ENCODE measurements at places on chromosomes 11 and 22.
A peak's percentile ranks its signal among the peaks of the same experiment; 100 is the strongest.

GRCh38 chr11:101428918-101429317, 154.9 kb downstream of the TRPC6 start:
- no peak for DNase-seq

DNA sequence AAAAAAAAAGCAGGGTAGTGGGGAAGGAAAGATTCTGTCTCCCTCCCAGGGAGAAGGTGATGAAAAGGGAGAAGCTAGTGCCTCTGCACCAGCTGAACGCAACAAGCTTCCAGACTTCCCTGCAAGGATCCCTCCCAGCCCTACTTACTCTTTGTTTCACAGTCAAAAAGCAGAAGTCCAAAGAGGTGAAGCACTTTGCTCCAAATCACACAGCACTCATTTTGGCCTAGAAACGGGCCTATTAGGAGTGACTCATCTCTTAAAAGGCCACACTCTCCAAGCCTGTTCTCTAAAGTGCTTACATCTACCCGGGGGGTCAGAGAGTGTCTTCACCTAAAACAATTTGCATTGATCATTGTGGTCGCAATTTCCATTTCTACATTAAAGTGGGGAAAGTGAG, 17.7 kb upstream of the GRK3 start:
- no peak for DNase-seq

DNA sequence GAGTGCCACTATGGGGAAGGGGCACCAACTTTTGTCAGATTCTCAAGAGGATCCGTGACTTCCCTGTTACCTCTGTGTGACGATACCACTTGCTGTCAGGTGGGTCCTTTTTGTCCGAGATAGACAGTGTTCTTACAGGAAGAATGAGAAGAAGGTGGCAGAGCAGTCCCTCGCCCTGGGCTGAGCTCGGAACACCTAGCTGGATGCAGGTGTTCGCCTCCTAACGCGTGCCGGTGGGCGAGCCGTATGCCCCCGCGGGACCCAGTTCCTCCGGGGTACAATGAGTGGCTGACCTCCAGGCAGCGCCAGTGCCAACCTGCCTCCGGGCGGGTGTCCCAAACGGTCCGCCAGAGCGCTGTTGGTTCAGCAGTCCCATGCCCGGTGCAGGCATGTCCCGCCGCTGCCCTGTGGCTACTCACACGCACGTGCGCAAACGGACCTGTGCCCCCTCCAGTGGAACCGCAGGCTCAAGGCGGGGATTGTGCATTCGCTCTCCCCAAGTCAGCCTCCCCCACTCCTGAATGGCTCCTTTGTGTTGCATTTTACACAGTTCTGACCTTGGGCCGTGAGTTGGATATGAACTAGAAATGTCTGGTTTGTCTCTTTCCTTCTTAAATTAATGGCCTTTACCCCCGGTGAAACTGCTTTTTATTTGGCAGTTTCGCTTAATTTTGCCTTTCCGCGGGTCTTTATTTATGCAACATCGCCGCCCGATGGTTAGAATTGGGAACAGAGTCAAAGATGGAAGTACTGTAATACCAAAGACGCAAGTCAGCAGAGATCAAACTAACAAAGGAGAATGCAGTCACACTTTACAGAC, 1.1 kb upstream of the ABTB2 start:
- DNase-seq: peak; percentile 53

DNA sequence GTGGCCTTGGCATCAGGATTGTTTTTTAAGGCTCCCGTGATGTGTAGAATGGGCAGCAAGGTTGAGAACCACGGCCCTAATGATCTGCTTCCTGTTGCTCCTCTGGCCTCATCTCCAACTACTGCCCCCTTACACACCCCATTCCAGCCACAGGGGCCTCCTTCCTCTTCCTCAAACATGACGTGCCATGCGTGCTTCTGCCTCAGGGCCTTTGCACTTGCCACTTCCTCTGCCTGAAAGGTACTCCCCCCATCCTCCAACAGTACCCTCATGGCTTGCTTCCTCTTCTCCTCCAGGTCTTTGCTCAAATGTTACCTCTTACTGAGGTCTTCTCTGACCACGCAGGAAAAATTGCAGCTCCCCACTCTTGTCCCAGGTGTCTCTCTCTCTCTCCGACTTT, 93.9 kb upstream of the CSNK2A3 start:
- DNase-seq: no peak

DNA sequence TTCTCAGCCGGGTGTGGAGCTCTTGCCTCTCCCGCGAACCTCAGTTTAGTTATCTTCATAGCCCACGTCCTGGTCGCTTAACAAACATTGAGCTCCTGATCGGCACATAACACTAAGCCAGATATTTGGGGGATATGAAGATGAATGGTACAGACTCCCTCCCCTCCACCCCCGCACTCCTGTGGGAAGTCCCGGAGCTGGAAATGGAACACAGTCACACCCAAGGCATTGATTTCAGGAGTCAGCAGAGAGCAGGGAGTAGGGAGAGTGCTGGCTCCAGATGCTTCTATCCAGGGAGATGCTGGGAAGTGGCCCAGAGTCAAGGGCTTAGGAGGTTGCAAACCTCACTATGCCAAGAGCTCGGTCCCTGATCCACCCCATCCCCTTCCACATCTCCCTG, 26.1 kb upstream of the CABP7 start:
- no peak for DNase-seq

GRCh38 chr22:49048591-49048990, 779.1 kb downstream of the BRD1 start:
- no peak for DNase-seq

GRCh38 chr11:12693479-12694182, 19.4 kb downstream of the TEAD1 start:
- DNase-seq: no peak

GRCh38 chr11:57913715-57914704, 109.7 kb upstream of the OR9Q1 start:
- DNase-seq: no peak

GRCh38 chr11:82004537-82005213, 729.0 kb downstream of the FAM181B start:
- DNase-seq: no peak

- no peak for DNase-seq
Measured at GRCh38 chr11:105757107-105757506, 147.2 kb downstream of the GRIA4 start.

GRCh38 chr11:17770917-17771316, 36.3 kb downstream of the KCNC1 start:
- no peak for DNase-seq

GRCh38 chr11:64180891-64181290, 5.1 kb upstream of the STIP1 start:
- no peak for DNase-seq

DNA sequence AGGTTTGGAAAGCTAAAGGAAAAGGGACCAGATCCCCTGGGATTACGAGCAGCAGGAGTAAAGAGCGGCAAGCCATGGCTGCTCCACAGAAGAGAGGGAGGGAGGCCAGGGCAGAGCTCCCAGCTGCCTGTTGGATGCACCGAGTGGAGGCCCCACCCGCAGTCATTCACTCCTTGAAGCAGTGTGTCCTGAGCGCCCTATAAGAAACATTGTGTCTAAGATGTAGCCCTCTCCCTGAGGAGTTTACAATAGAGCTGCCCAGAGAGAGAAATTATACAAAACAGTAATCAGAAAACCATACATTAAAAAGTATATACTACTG, 54.7 kb upstream of the CSNK2A3 start:
- DNase-seq: no peak

- no peak for DNase-seq
Measured at GRCh38 chr22:20956258-20957101, 10.6 kb upstream of the AIFM3 start.

GRCh38 chr11:115990004-115990447, 485.8 kb upstream of the CADM1 start:
- no peak for DNase-seq

DNA sequence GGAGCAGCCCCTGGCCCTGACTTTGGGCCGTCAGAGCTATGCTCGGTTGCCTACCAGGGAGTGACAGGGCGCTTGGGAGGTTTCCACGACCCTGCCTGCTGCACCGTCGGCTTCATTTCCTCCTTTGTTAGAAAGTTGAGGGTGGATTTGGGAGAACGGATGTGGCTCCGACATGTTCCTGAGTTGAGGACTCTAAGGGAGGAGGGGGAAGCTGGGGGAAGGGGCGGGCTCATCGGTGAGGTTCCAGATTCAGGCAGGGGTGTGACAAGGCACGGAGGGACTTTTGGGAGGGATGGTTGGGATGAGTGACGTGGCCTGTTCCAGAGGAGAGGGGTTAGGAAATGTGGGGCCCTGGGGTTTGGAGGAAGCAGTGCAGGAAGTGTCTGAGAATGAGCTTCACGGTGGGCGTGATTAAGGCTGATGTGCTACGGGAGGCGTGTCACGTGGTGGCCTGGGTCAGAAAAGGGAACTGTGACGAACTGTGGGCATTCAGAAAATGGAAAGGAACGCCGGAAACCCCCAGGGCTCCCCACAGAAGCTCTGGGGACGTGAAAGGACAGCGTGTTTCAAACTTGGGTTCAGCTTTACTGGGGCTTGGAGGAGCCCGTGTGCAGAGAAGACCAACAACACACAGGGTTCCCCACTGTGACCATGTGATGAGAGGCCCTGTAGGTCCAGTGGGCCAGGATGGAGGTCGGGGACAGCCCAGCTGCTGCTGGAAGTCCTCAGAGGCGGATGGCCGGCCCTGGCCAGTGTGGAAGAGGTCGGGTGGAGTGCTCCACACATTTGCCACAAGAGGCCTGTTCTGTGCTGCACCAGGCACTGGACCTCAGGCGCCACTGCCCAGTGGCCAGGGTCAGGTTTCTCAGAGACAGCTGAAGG, 2.8 kb downstream of the PARVB start:
- peak; percentile 40 for DNase-seq

DNA sequence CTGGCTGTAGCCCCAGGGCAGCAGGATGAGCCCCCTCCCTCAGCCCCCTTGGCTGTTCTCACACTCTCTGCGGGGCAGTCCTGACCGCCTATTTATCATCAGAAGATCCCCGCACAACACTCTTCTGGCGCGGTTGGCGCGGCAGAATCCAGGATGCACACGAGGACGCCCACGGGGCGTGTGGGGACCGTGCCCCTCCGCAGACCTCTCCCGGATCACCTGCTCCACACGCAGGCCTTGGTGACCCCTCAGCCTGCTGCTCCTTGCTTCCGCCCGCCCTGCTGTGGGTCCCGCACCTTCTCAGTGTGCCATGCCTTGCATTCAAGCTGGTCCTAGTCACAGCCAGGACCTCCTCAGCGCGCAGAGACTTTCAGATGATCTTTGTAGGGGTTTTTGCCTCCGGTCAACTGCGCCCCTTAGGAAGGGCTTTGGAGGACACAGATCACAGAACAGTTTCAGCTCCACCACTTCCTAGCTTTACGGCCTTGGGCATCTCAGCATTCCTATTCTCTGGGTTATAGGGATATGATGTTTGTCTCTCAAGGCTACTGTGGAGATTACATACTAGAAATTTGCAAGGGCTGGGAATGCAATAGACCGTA, 841 bp upstream of the TUB start:
- DNase-seq: no peak

GRCh38 chr11:85947431-85948272, 92.5 kb downstream of the CCDC83 start:
- no peak for DNase-seq

DNA sequence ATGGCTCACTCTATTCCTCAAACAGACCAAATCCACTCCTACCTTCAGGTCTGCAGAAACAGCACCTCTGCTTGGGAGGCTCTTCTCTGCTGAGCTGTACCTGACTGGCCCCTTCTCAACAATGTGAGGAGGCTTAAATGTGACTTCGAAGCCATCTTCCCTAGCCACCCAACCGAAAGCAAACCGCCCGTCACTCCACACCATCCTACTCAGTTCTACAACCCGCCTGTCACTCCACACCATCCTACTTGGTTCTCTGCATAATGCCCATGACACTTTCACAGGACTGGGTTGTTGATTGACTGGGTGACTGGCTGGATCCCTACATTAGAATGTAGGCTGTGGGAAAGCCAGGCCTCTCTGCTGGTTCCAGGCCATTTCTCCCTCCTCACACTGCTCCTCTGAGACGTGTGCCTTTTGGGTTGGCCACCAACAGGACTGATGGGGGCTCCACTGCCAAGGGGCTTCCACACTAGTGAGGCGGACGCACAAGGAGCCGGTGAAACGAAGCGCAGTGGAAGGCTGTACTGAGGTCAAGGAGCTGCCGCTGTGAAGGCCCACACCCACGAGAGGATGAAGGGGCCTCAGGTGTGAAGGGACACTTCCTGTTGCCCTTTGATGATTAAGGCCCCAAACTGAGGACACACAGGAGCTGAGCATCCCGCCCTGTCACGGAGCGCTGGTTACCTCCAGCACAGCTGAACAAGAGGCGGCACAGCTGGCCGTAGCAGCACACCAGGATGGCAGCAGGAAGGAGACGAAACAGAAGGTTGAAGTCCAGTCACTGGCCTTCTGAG, 47.5 kb upstream of the SPATA19 start:
- DNase-seq: no peak

DNA sequence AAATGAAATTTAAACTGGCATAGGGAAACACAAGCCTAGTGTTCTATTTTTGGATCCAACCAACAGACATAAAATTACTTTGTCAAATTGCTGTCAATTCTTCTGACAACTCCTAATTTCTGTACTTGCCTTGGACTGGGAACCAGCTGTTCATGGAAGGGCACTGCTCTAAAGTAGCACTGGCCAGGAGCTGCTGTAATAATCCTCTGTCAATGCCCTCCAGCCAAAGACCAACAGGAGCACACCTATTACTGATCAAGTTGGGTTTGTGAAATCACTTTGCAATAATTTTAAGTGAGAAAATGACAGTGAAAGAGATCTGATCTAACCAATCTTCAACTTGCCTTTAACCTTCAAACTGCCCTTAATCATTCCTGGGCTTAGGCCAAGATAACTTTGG, 18.9 kb upstream of the TMEM123 start:
- no peak for DNase-seq

DNA sequence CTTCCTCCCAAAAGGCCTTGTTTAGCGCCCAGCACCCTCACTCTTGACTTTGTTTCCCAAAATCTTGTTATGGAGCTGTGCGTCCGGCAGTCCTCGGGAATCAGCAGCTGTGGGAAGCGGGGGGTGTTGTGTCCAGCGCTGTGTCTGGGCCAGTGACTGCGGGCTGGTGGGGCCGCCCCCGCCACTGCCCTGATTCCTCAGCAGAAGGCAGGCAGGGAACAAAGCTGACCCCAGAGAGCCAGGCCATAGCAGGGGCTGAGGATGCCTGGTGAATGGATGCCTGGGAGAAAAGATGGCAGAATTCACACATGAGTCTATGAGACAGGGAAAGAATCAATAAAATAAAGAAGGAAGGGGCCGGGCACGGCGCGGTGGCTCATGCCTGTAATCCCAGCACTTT, 2.5 kb downstream of the APOBEC3C start:
- no peak for DNase-seq

- no peak for DNase-seq
Measured at GRCh38 chr11:914747-915501, 4.3 kb upstream of the CHID1 start.

DNA sequence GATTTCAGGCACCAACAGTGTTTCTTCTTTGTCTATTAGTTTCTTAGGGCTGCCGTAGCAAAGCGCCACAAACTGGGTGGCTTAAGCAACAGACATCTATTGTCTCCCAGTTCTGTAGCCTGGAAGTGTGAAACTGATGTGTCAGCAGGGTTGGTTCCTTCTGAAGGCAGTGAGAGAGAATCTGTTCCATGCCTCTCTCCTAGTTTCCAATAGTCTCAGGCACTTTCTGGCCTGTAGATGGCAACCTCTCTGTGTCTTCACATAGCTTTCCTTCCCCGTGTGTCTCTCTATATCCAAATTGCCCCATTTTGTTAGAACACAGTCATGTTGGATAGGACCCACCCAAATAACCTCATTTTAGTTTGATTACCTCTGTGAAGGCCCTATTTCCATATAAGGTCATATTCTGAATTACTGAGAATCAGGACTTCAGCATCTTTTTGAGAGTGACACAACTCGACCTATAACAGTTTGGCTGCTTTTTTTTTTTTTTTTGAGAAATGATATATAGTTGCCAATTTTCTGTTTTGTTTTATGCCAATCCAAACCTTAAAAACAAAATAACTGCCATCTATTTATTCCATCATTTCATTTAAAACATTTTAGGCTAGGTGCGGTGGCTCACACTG, 108.2 kb downstream of the SLC36A4 start:
- no peak for DNase-seq

Measured in activated T-helper 1 cell treated with Interleukin-2 at 50 U/mL for 16 hours (primary cell).